ENCODE measurements at places on chromosomes 4 and X.

DNA sequence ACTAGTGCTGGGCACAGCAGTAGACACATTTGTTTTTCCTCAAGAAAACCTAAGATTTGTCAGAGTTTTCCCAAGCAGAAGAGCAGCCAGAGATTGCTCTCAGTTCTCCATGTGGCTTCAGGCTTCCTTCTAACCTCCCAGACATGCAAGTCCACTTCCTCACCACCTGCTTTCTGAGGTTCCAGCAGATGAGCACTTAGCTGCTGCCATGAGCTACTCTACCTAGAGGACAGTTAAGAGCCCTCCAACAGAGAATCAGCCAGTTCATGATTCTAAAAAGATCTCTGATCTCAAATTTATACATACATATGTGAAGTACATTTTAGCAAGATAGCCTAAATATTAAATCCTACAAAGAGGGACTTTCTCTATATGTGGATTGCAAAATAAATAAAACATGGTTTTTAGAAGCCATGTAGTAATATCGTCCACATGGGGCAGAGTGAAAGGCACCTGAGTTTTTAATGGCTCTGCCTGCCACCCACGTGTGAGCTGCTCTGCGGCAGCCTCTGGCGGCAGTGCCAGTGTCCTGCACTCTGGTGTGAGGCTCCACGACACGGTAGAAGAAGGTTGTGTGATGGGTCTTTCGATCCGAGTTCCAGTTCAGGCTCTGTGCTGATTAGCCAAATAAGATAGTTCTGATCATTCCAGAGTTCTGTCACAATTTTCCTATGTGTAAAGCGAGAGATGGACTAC, 10.3 kb downstream of the CYP4V2 start:
- peak; percentile 83 for DNase-seq

GRCh38 chrX:57929373-57929772, 19.1 kb upstream of the ZXDA start:
- peak; percentile 52 for DNase-seq

DNA sequence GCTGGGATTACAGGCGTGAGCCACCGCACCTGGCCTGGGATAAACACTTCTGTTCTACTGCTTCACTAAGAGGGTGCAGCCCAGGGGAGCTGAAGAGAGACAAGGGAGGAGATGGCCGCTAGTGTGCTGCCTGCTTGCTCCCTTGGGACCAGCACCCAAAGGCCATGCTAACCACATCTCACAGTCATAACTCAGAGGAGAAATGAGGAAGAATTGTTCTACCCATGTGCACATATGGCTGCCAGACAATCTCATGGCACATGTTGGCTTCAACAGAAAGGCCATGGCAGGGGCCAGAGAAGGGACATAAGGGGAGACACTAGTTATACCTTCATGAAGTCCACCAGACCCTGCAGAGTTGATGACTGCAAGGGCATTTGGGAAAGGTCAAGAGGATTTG, 22.4 kb downstream of the CLDN22 start:
- no peak for DNase-seq

- no peak for DNase-seq
Observed at GRCh38 chr4:161457311-161457710, 706.5 kb downstream of the FSTL5 start.

DNA sequence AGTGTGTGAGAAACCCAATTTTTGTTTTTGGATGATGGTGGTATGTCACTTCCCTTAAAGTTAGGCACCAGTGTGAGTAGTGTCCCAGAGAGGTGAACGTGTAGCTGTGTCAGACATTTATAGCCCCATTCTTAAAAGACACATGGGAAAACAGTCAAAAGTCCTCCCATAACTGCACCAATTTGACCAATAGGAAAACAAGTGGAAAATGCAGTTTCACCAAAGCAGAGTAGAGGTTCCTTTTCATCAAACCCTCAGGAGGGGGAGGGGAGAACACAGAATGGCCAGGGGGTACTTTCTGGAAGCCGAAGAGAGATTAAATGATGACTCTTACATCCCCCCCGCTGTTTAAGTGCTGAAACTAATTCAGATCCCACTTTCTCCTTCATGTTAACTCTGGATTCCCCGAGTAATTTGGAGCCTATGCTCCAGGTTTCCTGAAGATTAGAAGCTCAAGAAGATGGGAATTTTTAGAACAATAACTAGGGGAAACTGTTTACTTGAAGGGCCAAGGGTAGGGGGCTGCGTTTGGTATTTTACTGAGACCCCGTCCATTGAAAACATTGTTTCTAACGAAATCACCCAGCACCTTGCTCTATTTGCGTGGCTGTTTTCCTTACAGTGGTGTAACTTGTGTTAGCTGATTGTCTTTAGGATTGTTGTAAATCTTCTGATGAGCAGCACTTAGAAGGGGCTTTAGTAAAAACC, 2.1 kb upstream of the LEF1 start:
- no peak for DNase-seq

DNA sequence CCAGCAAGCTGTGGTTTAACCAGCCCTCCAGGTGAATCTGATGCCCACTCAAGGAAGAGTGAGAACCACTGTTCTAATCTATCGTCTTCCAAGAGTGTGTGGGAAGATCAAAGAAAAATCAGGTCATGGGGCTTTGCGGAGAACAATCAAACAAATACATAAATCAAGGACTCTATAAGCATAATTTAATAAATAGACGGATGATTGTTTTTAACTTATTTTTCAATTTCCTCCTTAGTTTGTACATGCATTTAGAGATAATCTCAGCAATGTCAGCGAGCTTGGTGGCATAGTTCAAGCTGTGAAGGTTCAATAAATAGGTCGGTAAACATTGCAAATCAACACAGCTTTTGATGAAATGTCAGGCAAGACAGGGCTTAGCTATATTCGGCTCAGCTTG, 84.9 kb downstream of the DMD start:
- no peak for DNase-seq

DNA sequence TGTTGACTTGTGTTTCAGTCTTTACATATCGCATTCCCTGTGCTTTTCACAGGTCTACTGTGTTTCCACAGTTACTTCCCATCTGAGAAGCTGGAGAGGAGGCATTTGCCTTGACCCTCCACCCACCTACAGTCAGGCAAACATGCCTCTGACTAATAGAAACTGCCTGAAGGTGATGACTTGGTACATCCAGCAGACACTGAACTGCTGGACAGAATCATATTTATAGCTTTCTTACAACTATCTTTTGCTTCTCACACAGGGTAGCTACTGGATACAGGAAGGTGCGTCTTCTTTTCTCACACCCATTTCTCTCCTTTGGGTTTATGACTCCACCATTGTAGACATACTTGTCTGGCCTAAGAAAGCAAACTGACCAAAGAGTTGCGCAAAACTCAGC, 58.0 kb downstream of the VGLL1 start:
- no peak for DNase-seq

GRCh38 chrX:144627947-144628346, 619.4 kb upstream of the SPANXN1 start:
- DNase-seq: no peak

- DNase-seq: peak; percentile 56
Observed at GRCh38 chrX:153744210-153745066, 19.6 kb upstream of the PLXNB3 start.

- DNase-seq: no peak
Observed at GRCh38 chrX:124325732-124326131, 6.7 kb upstream of the TEX13D start.

Data from RPMI8226 (cell line).